GOT3 (cell line): ENCODE measurements at places on chromosomes 3 and 15.

DNA sequence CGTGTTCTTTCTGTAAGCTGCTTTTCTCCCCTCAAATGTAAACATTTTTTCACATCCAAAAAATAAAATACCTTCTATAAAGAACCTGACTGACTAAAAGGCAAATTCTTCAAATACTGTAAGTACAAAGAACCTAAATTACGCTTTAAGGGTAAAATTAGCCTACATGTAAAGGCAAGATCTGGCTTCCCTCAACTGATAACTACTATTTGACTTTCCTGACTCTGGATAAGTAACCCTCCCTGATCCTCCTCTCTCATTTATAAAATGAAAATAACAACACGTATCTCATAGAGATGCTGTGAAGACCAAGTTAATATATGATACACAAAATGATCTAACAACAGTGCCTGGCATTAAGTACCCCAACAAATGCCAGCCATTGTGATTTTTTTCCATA, 12.2 kb downstream of the ADAM10 start:
- no peak for DNase-seq

GRCh38 chr3:59133311-59133710, 83.5 kb upstream of the CFAP20DC start:
- no peak for DNase-seq

- no peak for DNase-seq
Observed at GRCh38 chr15:84398763-84399701, 163.5 kb downstream of the GOLGA6L4 start.

- DNase-seq = no peak
Observed at GRCh38 chr3:180181387-180181786, 144.7 kb upstream of the PEX5L start.

- DNase-seq = no peak
Observed at GRCh38 chr3:72001758-72002157, 216.8 kb upstream of the PROK2 start.

DNA sequence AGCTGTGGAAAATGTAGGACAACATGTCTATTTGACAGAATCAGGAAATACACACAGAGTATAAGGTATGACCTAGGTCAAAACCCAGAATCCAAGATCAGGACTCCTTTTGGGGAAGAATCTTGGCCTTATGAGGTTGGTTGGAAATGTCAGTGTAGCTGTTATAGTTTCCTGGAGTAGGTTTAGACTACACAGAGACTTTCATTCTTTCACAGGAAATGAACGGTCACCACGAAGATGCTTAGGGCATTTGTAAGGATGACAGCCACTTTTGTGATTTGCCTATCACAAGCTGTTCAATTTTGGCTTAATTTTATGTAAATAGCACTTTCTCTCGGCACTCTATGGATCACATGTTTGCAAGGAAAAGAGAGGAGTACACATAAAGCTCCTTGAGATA, 18.6 kb upstream of the ZBTB20 start:
- DNase-seq = no peak

- no peak for DNase-seq
Observed at GRCh38 chr15:45050587-45050986, 27.6 kb downstream of the SORD start.

DNA sequence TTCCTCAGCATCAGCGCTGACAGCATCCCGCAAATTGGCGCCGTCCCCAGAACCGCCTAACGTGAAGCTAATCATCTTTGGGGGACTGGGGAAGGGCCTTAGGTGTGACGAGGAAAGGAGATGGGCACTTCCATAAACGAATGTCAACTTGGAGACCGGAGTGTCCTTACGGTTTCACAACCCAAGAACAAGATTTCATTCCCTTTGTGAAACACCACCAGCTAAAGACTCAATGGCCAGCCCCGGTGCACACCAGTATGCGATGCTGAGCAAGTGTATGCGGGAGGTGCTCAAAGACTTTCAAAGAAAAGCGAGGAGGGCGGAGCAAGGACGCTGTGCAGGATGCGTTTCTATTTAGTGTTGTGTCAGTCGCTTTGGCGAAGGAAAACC, 759 bp upstream of the TTBK2 start:
- DNase-seq = no peak

DNA sequence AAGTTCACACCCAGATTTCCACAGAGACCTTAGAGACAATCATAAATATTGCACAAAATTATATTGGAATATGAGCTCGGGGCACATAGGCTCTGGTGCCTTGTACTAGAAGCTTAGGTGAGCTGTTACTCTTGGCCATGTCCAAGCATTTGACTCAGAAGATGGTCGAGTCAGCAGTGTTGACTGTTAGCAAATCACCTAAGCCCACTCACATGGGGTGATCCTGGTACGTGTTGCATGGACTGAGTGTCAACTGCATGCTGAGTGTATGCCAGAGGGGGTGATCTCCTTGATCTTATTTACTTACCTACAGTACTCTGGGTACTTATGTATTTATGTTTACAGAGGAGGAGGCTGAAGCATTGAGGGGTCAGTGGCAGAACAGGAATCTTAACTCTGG, 14.0 kb downstream of the SMAD3 start:
- no peak for DNase-seq
